ENCODE measurements at places on chromosomes 5 and 9. TPM values are rescaled to one million over a fixed set of nuclear protein-coding genes. Genes with fewer than 3 reads are reported as not detected.

Gene ADRA1B
- 20.6 TPM for total RNA-seq

Gene BRINP1
- total RNA-seq: not detected

Gene PCDHGC4
- total RNA-seq: 59.3 TPM

Gene POLR3G
- total RNA-seq: 1.5 TPM

DNA sequence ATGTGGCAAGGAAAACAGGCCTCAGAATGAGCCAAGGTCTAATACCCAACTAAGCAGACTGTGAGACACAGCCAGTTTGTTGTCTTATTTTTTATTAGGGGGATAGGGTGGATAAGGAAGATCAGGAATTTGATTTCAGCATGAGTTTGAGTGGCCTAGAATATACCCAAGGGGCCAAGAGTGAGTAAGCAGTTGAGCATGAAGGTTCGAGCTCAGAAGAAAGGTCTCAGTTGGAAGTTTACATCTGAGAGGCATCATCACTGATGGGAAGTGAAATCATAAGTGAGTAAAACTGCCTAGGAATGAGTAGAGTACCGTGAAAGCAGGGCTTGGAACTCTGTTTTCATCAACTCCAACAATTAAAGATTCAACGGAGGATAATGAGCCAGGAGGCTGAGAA, 12.6 kb downstream of the PSMD5 start:
- H3K27ac ChIP-seq: no peak overlapping the region
- H3K27me3 ChIP-seq: no peaks in the 10 kb centered on the region
- peaks cover 78% of the 10 kb centered on the region for H3K36me3 ChIP-seq

Gene SKP1
- 144 TPM for total RNA-seq
